ENCODE measurements at places on chromosomes 16 and 17. TPM values are rescaled to one million over a fixed set of nuclear protein-coding genes. Genes with fewer than 3 reads are reported as not detected.

CX3CL1 gene
- 4.0 TPM for total RNA-seq

TOX3 gene
- not detected for total RNA-seq

WNT3 gene
- 0.76 TPM for total RNA-seq

FBXO39 gene
- 34.6 TPM for total RNA-seq

CFAP119 gene
- total RNA-seq: 0.90 TPM

SLC13A2 gene
- not detected for total RNA-seq

NPIPB12 gene
- 9.5 TPM for total RNA-seq

RASL10B gene
- under 0.01 TPM for total RNA-seq

GID4 gene
- total RNA-seq: 5.1 TPM

SOX15 gene
- total RNA-seq: 0.13 TPM

FHOD1 gene
- 18.2 TPM for total RNA-seq

BICDL2 gene
- total RNA-seq: not detected

TNK1 gene
- total RNA-seq: 2.3 TPM

RNF222 gene
- total RNA-seq: not detected

OVCA2 gene
- total RNA-seq: 55.8 TPM

KLHL10 gene
- under 0.01 TPM for total RNA-seq

HID1 gene
- 48.5 TPM for total RNA-seq

RFNG gene
- 28.2 TPM for total RNA-seq

APOBR gene
- not detected for total RNA-seq

KRT20 gene
- total RNA-seq: not detected

CCL17 gene
- total RNA-seq: not detected

ABCC11 gene
- total RNA-seq: not detected

OTOP3 gene
- not detected for total RNA-seq

SYCE1L gene
- 1.6 TPM for total RNA-seq

TMEM220 gene
- total RNA-seq: 2.3 TPM

SPATA22 gene
- not detected for total RNA-seq

ZNF276 gene
- total RNA-seq: 18.0 TPM

GRB7 gene
- total RNA-seq: 0.13 TPM

RDM1 gene
- not detected for total RNA-seq

MRPL45 gene
- 29.7 TPM for total RNA-seq

GNG13 gene
- not detected for total RNA-seq

TGFB1I1 gene
- 26.2 TPM for total RNA-seq

RNF157 gene
- total RNA-seq: 0.26 TPM

P2RX5 gene
- 0.77 TPM for total RNA-seq

TBX4 gene
- total RNA-seq: not detected

DOC2B gene
- 10.5 TPM for total RNA-seq

HSD11B2 gene
- total RNA-seq: not detected

CUEDC1 gene
- total RNA-seq: 3.9 TPM

FLCN gene
- 84.6 TPM for total RNA-seq

SOST gene
- total RNA-seq: not detected

MAP2K6 gene
- total RNA-seq: 3.8 TPM

CCL3 gene
- total RNA-seq: not detected
